ENCODE measurements at places on chromosomes 1 and 21.
A peak's percentile ranks its signal among the peaks of the same experiment; 100 is the strongest.

GRCh38 chr1:30834253-30834652, 74.3 kb downstream of the SDC3 start:
- no peak for DNase-seq

- no peak for DNase-seq
Observed at GRCh38 chr21:27047658-27048314, 80.9 kb upstream of the ADAMTS5 start.

- peak; percentile 72 for DNase-seq
Observed at GRCh38 chr1:9721606-9722377, 70.3 kb downstream of the PIK3CD start.

DNA sequence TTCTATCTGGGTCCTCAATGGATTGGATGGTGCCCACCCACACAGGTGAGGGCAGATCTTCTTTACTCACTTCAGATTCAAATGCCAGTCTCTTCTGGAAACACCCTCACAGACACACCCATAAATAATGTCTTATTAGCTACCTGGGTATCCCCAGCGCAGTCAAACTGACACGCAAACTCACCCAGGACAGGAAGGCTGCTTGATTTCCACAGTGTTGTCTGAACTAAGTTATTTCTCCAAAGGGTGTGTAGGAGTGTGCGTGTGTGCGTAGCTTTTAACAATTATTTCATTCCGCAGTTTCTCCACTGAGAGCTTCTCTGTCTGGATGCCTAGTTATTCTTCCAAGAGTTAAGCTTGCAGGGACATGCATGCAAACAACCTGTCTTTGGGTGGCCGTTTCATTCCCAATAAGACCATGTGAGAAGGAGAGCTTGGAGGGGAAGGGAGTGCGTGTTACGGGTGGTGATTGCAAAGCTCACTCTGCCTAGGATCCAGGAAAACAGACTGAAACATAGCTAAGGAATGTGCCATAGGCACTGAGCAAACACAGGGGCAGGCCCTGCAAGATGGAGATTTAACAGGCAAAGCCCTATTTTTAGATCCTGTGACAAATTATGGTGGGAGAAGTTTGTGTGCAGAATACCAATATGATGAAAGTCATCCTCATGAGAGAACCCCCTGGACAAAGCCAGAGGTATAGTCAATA, 269.7 kb downstream of the DYRK1A start:
- DNase-seq, result no peak

- no peak for DNase-seq
Observed at GRCh38 chr1:184959626-184960025, 14.7 kb downstream of the NIBAN1 start.

DNA sequence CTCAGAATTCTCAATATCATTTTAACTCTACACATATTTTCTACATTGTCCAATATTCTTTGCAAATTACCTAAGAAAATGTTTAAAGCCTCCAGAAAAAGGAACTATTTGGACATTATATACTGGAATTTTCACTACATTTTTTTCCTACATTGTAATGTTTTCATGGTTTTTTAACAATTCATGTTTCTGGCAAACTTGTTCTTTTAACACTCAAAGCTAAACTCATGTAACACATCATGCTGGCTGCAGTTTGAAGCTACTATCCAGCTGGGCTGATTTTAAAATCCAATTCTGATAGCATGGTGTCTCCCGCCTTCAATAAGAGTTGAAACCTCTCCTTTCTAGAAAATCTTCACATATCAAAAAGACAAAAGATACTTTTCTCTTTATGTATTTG, 52.0 kb downstream of the TGFBR3 start:
- DNase-seq, result no peak

DNA sequence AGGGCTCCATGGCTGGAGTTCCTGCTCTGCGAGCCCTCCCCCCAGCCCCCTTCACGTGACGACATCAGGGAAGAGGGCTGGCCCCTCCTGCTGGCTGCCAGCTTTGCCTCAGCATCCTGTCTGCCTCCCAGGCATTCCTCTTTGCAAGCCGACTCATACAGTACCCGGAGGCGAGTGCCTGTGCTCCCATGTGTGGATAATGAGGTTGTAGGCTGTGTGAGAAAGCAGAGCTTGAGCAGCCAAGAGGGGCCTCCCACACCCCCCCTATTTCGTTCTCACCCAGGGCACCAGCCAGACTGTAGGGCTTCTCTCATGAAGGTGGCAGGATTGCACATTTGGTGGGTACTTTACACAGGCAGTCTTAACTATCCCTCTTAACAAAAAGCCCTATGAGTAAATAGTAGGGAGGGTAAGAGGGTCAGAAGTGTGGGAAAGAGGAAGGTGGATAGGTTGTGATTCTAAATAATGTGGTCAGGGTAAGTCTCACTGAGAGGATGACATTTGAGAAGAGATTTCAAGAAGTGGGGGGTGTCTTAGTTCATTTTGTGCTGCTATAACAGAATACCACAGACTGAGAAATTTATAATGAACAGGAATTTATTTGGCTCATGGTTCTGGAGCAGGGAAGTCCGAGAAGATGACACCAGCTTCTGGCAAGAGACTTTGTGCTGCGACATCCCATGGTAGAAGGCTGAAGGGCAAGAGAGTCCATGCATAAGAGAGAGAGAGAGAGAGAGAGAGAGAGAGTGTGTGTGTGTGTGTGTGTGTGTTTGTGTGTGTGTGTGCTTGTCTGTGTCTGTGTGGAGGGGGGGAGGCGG, 113.5 kb downstream of the OMA1 start:
- DNase-seq, result no peak

Measured in stimulated activated CD8-positive, alpha-beta memory T cell treated with anti-CD3 and anti-CD28 coated beads, Interleukin-2, amount 100 ng/mL, for 48 hours (primary cell).